Body of pancreas (tissue), 4 donors: ENCODE measurements at places on chromosomes 13 and 19. TPM values are rescaled to one million over a fixed set of nuclear protein-coding genes. Genes with fewer than 3 reads are reported as not detected.

SPC24 gene
- 1.8 TPM for total RNA-seq

PSG11 gene
- not detected for total RNA-seq

SIGLECL1 gene
- not detected for total RNA-seq

CYP2S1 gene
- total RNA-seq: 6.7 TPM

NCR1 gene
- total RNA-seq: not detected

SERTAD3 gene
- total RNA-seq: 5.7 TPM

TPTE2 gene
- not detected for total RNA-seq

TJP3 gene
- total RNA-seq: 15.8 TPM

PEAK3 gene
- 0.66 TPM for total RNA-seq

ELANE gene
- not detected for total RNA-seq

TNNI3 gene
- not detected for total RNA-seq

LILRA5 gene
- total RNA-seq: 0.78 TPM

SHISA2 gene
- total RNA-seq: not detected

HIF3A gene
- 24.4 TPM for total RNA-seq

- DNase-seq: no peak
Observed at GRCh38 chr19:5078666-5079065, 109.8 kb downstream of the KDM4B start.

- no peak for DNase-seq
Observed at GRCh38 chr13:86655561-86655960, 856.3 kb upstream of the SLITRK6 start.

DNA sequence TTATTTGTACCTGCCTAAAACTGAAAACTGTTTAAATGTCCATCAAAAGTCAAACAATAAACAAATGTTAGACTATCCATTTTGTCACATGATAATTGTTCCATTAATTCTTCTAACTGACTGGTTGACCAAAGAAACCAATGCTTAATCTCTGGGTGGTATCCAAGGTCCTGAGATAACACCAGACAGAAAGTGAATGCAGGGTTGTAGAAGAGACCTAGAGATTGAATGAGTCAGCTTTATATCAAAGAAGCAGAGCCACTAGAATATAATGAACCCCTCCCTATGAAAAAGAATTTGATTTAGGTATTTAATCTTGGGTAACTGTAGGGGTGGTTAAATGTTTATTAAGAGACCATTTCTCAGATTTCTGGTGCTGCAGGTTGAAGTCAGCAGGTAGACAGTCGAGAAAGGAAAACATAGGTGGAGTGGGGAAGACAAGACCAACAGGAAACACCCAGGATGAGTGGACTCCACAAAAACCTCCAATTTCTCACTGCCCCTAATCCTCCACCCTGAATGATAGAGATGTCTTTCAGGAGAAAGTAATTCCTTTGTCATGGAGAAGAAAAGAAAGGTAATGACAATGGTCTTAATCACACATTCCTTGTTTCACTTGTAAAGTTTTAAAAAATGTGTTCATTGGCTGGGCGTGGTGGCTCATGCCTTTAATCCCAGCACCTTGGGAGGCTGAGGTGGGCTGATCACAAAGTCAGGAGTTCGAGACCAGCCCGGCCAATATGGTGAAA is 536.4 kb downstream of the IRS2 start:
- no peak for DNase-seq

DNA sequence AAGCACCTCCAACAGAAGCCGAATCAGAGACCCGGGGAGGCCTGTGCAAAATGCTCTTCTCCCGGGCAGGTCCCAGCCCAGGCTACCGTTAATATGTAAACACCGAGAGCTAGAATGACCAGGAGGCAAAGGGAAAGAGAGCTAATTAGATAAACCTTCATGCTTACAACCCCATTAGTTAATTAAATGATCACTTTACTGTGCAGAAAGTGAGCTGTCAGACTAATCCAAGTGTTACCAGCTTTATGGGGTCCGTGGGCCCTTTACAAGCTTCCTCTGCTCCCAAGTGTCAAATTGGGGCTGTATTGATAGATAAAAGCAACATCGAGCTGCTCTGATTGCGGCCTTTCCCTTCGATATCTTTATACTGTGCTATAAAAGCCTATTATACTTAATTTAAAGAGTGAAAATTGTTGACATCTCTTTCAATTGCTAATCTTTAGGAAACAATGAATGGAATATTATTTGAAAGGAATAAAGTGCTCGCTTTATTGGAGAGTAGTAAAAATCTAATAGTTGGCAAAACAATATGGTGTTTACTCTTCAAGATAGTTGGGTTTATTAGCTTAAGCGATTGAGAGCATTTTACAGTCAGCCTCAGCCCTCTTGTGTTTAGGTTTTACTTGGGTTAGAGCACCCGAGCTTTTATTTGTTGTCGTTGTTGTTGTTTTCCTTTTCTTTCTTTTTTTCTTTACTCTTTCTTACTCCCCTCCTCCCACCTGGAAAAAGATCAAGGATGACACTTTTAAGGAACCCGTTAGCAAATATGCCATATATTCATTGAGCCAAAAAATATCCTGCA is 189.3 kb upstream of the GPR12 start:
- DNase-seq: no peak

GRCh38 chr13:58313219-58313618 is 681.7 kb downstream of the PCDH17 start:
- DNase-seq: no peak

GRCh38 chr19:39194832-39195542 is 1.8 kb upstream of the NCCRP1 start:
- DNase-seq: peak; percentile 70

DNA sequence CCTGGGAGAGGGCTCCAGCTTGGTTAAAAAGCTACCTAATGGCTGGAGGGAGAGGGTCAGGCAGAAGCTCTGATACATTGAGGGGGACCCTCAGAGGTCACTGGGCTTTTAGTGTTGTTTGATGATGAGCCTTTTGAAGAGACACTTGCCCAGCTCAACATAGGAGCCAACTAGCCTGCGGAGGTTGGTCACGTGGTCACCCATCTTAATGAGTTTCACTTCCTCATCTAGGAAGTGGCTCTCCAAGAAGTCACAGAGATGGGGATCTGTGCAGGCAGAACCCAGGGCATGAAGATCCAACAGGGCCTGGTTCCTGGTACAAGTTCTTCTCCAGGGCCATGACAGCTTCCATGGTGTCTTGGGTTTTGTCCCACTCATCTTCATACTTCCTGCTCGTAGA is 33.4 kb downstream of the IPO5 start:
- peak; percentile 27 for DNase-seq

GRCh38 chr13:112165712-112166111 is 98.8 kb downstream of the SOX1 start:
- no peak for DNase-seq

- no peak for DNase-seq
Observed at GRCh38 chr13:50757008-50757407, 86.5 kb downstream of the DLEU7 start.

- DNase-seq: peak; percentile 47
Observed at GRCh38 chr13:40190641-40191100, 475.8 kb downstream of the FOXO1 start.

GRCh38 chr13:78601874-78602560 is 1.3 kb downstream of the POU4F1 start:
- DNase-seq: no peak

GRCh38 chr19:33205531-33206260 is 11.6 kb downstream of the LRP3 start:
- DNase-seq: no peak

- no peak for DNase-seq
Observed at GRCh38 chr19:52910648-52911047, 12.6 kb downstream of the ZNF888 start.

GRCh38 chr19:1749373-1750342 is 3.6 kb upstream of the ONECUT3 start:
- no peak for DNase-seq

DNA sequence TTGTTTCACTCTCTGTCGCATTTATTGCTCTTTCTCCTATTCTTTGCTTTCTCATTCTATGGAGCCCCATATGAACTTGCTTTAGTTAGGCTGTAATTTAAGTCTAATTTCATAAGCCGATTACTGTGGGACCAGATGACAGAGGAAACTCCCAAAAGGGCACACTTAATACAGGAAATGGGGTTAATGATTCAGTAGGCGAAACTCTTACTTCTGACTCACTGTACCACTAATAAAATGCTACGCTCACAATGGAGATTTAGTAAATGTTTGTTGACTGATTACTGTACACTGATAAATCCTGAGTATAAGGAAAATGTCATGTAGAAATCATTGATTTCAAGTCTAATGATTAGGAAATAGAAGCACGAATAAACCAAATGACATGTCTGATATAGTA is 276.4 kb downstream of the KLF5 start:
- DNase-seq: no peak

- no peak for DNase-seq
Observed at GRCh38 chr13:107730813-107731212, 484.5 kb downstream of the LIG4 start.

DNA sequence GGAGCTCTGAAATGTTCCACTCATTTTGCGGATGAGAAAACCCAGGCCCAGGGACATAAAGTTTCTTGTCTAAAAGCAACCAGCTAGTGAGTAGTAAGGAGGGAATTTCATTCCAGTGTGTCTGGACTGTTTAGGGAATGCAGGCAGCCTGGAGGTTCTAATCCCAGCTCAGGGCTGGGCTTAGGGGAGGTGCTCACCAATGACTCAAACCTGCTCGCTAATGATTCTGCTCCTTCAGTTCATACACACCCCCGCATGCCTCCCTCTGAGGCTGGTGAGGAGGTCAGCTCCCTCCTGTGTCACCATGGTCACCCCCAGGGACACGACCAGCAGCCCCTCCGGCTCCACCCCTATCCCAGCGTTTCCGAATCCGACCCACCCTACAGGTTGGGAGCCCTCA is 34.6 kb downstream of the CYP4F2 start:
- DNase-seq: no peak

DNA sequence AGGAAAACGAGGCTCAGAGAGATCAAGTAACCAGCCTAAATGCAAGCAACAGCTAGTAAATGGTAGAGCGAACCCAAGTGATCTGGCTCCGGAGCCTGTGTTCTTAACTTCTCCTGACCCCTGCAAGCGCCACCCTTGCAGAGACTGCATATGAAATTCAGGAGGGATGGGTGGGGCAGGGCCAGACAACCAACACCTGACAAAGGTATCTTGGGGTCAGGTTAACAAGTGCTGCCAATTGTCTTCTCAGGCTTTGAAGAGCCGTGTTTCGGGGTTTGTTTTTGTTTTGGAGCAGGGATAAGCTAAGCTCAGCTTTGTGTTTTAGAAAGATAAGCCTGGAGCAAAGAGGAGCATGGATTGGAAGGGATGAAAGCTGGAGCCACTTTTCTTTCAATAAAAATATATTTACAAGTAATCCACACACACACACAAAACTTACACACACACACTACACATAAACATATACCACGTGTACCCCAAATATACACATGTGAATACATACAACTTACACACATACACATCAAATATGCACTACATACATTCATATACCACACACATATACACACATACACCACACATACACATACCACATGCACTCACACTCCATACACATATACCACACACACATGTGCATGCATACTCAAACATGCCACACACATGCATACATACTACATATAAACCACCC is 722.0 kb downstream of the DIAPH3 start:
- DNase-seq: no peak

DNA sequence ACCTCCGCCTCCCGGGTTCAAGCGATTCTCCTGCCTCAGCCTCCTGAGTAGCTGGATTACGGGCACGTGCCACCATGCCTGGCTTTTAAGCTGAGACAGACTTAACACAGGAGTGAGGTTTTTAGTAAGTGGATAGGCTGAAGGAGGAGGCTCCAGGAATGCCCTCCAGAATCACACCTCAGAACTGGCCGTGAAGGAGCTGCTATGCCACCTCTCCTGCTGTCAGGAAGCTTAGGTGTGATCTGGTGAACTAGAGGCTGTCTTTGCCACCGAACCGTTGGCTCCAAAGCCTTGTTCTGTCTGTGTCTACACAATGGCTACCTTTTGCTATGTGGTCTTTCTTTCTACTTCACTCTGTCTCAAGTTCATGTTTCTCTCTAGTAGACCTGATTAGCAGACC is 4.2 kb downstream of the PDCD2L start:
- no peak for DNase-seq

GRCh38 chr13:98563071-98563470 is 13.8 kb downstream of the STK24 start:
- no peak for DNase-seq

GRCh38 chr13:91361755-91362271 is 14.3 kb downstream of the MIR17HG start:
- DNase-seq: no peak

- DNase-seq: no peak
Observed at GRCh38 chr13:90839061-90839460, 508.4 kb upstream of the MIR17HG start.

DNA sequence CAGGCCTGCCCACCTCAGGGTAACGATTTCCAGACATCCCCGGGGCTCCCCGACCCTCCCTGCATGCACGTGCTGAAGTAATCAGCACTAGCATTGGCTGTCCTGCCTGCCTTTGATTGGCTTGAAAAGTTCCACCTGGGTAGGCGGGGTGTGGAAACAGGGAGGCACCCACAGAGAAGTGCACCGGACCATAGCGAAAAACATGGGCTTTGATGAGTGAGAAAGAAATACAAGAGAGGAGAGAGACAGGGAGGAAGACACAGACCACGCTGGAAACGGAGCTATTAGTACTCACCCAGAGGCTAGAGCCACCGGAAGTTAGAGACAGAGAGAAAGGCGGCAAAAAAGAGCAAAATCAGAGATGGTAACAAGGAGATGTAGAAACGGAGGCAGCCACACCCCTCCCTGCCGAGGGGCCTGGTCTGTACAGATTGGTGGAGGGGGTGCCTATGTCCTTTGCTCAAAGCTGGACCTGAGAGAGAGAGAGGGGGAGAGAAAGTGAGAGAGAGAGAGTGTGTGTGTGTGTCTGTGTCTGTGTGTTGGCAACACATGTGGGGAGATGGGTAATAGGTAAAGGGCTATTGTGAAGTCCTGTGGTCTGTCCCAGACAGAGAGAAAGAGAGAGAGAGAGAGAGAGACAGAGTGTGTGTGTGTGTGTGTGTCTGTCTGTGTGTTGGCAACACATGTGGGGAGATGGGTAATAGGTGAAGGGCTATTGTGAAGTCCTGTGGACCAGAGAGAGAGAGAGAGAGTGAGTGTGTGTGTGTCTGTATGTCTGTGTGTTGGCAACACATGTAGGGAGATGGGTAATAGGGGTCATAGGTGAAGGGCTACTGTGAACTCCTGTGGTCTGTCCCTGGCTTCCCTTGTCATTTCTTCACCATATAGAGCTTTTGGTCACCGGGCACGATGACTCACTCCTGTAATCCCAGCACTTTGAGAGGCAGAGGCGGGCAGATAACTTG is 2.9 kb downstream of the CGB3 start:
- DNase-seq: no peak
